ENCODE measurements at places on chromosomes 13 and 19.
A peak's percentile ranks its signal among the peaks of the same experiment; 100 is the strongest.

GRCh38 chr13:33644581-33645543 lies 173.1 kb upstream of the RFC3 start:
- peak; percentile 36 for DNase-seq

DNA sequence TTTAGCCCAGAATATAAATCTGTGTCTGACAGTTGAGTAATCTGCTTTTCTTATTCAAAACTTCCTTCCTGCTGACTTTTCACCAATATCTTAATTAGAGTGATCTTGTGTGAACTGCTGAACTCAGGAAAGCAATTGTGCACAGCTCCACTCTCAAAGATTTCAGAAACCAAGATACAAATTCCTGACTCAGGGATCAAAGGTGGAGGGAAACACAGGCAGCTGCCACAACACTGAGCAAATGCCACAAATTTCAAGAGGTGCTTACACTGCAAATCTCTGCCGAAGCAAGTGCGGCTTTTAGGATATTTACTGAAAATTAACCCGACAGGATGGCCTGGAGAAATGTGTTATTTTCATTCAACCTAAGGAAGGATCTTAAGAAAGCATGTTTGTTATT lies 111.4 kb downstream of the STOML3 start:
- DNase-seq = no peak

GRCh38 chr13:51258612-51259548 lies 36.7 kb downstream of the FAM124A start:
- no peak for DNase-seq

GRCh38 chr13:40355126-40355724 lies 311.2 kb downstream of the FOXO1 start:
- DNase-seq = no peak

GRCh38 chr13:42219876-42220275 lies 52.1 kb upstream of the AKAP11 start:
- no peak for DNase-seq

- DNase-seq = no peak
These were observed 86.7 kb downstream of the COL4A2 start for GRCh38 chr13:110393761-110394160.

DNA sequence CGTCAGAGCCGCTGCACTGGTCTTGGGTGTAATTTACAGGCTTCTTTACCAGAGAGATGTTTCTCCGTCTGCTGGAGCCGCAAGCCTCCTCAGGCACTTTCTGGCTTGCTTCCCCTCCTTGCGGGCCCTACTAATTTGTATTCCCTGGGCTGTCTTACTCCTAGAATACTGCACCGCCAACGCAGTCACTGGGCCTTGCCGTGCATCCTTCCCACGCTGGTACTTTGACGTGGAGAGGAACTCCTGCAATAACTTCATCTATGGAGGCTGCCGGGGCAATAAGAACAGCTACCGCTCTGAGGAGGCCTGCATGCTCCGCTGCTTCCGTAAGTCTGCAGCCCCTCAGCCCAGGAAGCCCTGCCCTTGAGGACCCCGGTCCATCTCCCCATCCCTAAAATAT lies 14.1 kb upstream of the C19orf33 start:
- no peak for DNase-seq

GRCh38 chr13:25887962-25888655 lies 163.7 kb downstream of the SHISA2 start:
- no peak for DNase-seq

- DNase-seq = peak; percentile 66
These were observed 60.2 kb upstream of the TNFRSF19 start for GRCh38 chr13:23509781-23510543.

GRCh38 chr13:47932950-47933923 lies 67.8 kb downstream of the SUCLA2 start:
- DNase-seq = peak; percentile 14

- DNase-seq = no peak
These were observed 99.4 kb upstream of the FNDC3A start for GRCh38 chr13:48876289-48876688.

DNA sequence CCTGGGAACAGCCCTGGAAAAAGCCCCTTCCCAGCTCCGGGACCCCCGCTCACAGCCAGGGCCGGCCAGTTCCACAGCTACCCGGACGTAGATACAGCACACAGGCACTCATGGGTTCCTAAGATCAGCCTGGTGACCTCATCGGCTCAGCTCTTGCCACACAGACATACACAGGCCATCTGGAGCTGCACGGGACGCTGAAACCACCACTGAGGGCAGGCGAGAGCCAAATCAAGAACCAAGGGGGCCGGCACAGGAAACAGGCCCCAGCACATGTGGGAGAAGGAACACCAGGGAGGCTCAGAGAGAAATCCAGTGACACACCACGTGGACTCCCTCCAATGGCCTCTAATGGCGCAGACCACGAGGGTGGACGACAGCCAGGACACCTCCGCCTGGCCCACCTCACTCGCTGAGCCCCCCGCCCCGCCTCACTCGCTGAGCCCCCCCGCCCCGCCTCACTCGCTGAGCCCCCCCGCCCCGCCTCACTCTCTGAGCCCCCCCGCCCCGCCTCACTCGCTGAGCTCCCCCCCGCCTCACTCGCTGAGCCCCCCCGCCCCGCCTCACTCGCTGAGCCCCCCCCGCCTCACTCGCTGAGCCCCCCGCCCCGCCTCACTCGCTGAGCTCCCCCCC lies 69.7 kb upstream of the C13orf46 start:
- DNase-seq = peak; percentile 83

DNA sequence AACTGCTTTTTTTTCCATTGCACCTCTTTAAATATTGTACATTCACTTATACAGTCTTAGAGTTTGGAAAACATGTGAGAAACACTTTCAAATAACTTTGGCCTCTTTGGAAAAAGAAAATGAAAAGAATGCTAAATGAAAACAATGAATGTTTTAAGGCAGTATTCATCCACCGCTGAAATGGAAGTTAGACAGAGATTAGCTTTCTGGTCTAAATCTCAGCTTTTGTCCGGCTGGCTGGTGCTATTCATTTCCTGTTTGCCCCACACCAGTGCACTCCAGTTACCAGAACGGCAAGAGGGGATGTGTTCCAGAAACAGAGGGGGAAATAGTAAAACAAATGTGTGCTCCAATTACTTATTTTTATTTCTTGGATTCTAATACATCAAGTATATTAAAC lies 1201.3 kb downstream of the EFNB2 start:
- peak; percentile 86 for DNase-seq

DNA sequence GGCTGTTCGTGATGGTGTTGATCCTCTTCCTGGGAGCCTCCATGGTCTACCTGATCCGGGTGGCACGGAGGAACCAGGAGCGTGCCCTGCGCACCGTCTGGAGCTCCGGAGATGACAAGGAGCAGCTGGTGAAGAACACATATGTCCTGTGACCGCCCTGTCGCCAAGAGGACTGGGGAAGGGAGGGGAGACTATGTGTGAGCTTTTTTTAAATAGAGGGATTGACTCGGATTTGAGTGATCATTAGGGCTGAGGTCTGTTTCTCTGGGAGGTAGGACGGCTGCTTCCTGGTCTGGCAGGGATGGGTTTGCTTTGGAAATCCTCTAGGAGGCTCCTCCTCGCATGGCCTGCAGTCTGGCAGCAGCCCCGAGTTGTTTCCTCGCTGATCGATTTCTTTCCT lies 12.2 kb upstream of the C19orf33 start:
- no peak for DNase-seq

DNA sequence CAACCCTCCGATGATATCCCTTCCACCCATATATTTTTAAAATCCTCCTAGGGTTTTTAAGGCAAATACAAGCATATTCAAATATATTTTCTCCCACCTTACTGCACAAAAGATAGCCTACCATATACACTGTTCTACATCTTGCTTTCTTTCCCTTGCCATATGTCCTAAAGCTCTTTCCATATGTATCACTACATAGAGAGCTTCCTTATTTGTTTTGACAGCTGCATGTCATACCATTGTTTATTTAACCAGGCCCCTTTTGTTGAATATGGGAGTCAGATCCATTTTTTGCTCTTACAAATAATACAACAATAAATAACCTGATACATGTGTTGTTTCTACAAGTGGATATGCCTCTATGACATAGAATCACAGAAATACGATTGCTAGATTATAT lies 32.8 kb upstream of the WDFY2 start:
- DNase-seq = no peak

DNA sequence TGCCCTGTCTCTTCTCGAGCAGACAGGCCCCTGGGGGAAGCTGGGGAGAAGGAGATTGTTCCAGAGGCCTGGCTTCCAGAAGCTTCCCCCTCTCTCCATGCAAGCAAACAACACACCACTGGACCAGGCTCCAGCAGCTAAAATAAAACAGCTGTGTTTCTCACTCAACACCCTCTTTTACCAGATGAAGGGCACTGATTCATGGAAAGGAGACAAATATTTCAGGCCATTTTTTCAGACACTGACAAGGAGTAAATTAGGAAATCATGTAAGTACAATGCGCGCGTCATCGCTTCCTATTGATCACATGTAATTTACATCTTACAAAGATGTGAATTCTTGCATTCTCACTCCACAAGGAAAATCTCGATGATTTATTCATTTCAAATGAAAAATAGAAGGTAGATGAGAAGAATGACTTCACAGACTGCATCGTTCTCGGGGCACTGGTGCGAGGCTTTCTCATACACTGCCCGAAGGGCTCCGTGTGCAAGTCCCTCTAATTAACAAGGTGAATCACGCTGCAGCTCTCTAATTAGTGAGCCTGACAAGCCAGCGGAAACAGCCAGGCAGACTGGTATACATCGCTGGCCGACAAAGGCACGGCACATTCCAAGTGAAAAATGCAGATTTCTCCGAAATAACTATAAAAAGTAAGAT lies 153.6 kb downstream of the KCTD15 start:
- DNase-seq = no peak

GRCh38 chr19:50478901-50479715 lies 2.5 kb upstream of the GARIN5A start:
- DNase-seq = peak; percentile 43

DNA sequence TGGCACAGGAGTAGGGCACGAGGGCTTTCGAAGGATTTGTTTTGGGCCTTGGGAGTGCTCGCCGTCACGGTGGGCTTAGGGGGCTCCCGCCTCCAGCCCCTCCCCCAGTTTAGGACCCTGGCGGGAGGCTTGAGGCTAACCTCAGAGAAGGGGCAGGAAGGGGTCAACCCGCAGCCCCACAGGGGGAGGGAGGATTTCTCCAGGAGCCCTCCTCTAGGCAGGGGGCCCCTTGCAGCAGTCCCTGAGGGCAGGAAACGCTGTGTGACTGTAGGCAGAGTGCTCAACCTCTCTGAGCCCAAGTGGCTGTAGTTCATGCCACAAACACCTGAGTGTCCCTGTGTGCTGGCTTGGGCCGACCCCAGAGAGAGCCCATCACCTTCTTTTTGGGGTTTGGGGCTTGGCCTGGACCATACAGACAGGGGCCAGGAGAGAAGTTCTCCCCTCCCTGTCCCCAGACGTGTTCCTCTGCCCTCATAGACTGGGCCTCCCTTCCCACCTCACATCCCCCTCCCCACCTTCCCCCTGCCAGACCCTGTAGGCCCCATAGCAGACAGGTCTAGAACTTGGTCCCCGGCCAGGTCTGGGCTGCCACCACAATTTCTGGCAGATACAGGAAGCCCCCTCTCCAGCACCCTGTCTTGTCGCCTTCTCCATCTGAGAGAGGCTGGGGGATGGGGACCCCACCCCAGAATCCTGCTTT lies 8.1 kb downstream of the ISYNA1 start:
- no peak for DNase-seq

DNA sequence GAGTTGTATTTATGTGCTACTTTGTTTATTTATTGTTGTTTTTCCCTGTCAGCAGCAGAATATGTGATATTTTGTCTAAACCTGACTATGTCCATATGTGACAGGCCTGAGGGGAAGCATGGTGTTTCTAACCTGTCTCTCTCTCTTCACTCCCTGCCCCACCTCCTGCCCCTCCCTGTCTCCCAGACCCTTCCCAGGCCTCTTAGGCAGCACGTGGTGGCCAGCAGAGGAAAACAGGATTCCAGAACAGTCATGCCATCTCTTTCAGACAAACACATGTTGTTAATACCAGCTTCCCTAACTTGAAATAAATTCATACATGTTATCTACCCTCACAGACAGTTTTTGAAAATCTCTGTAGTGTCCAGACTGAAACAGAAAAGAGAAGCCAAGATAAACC lies 31.0 kb upstream of the ATP11A start:
- no peak for DNase-seq

GRCh38 chr19:30968210-30968609 lies 381.0 kb downstream of the TSHZ3 start:
- peak; percentile 5 for DNase-seq

All from fibroblast of skin of scalp (primary cell).